ENCODE measurements at places on chromosomes 4 and X. TPM values are rescaled to one million over a fixed set of nuclear protein-coding genes. Genes with fewer than 3 reads are reported as not detected.

The ACOT9 gene
- polyA plus RNA-seq = 11.6 TPM

The TBX22 gene
- polyA plus RNA-seq = not detected

The SATL1 gene
- polyA plus RNA-seq = not detected

The XAGE1A gene
- polyA plus RNA-seq = not detected

The TLL1 gene
- 0.35 TPM for polyA plus RNA-seq

The NPY1R gene
- polyA plus RNA-seq = 0.33 TPM

The PAGE5 gene
- polyA plus RNA-seq = not detected

The RIPPLY1 gene
- polyA plus RNA-seq = not detected

The PPP2R2C gene
- 26.7 TPM for polyA plus RNA-seq

The ITM2A gene
- polyA plus RNA-seq = 9.7 TPM

The STARD8 gene
- 0.86 TPM for polyA plus RNA-seq

The DDX60 gene
- 1.8 TPM for polyA plus RNA-seq

The NXF3 gene
- not detected for polyA plus RNA-seq

The NMU gene
- polyA plus RNA-seq = 138 TPM

The SOX3 gene
- not detected for polyA plus RNA-seq

The HS6ST2 gene
- polyA plus RNA-seq = 0.81 TPM

The SLC7A11 gene
- polyA plus RNA-seq = 1.7 TPM

The RNF128 gene
- polyA plus RNA-seq = 2.6 TPM

Measured in esophagus (tissue), 2 donors.